ENCODE measurements at places on chromosomes 12 and 14. TPM values are rescaled to one million over a fixed set of nuclear protein-coding genes. Genes with fewer than 3 reads are reported as not detected.

DNA sequence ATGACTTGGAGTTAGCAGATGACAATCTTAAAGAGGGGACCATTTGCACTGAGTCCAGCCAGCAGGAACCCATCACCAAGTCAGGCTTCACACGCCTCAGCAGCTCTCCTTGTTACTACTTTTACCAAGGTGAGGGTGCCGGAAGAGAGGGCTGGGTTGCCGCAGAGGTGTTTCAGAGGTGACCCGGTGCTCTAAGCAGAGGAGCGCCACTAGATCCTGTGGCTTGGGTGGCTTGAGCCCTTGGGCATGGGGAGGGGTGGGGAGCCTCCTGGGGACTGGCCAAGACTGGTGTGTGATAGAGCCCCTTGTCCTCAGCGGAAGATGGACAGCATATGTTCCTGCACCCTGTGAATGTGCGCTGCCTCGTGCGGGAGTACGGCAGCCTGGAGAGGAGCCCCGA is 17.7 kb downstream of the POP5 start:
- no peak for DNase-seq

DNA sequence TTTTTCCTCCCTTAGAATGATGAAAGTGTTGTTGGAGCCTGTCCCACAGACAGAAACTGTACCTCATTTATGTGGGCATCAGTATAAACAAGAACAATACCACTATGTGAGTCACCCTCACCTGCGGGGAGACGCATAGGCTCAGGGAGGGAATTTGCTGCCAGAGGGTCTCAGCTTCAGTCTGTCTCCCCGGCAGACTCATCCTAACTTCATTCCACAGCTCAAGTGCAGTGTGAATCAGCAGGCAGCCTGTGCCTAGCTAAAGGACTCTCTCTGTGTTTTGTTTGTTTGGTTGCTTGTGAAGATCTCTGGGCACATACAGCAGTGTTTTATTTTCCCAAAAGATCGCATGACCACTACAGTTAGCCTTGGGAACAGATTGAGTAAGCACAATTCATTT is 98.9 kb downstream of the PRKCH start:
- peak; percentile 59 for DNase-seq

GRCh38 chr12:129064209-129064855 is 211.1 kb downstream of the GLT1D1 start:
- no peak for DNase-seq

DNA sequence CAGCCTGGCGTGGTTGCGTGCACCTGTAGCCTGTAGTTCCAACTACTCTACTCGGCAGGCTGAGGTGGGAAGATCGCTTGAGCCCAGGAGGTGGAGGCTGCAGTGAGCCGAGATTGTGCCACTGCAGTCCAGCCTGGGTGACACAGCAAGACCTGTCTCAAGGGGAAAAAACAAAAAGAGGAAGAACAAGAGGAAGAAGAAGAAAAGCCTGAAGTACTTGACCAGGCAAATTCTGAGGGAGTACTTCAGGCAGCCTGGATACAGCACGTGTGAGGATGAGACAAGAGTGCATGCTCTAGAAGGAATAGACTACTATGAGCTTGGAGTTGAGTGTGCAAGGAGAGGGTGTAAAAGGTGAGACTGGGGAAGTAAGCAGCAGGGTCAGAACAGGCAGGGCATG is 1.8 kb downstream of the GDF3 start:
- DNase-seq, result no peak

- DNase-seq, result peak; percentile 18
Observed at GRCh38 chr12:11580125-11580751, 69.2 kb upstream of the ETV6 start.

The TAS2R10 gene
- 0.19 TPM for total RNA-seq

Data from LHCN-M2 (cell line).